Right hindlimb (tissue), 1 donor: ENCODE measurements at places on chromosomes 2 and 18.
A peak's percentile ranks its signal among the peaks of the same experiment; 100 is the strongest.

DNA sequence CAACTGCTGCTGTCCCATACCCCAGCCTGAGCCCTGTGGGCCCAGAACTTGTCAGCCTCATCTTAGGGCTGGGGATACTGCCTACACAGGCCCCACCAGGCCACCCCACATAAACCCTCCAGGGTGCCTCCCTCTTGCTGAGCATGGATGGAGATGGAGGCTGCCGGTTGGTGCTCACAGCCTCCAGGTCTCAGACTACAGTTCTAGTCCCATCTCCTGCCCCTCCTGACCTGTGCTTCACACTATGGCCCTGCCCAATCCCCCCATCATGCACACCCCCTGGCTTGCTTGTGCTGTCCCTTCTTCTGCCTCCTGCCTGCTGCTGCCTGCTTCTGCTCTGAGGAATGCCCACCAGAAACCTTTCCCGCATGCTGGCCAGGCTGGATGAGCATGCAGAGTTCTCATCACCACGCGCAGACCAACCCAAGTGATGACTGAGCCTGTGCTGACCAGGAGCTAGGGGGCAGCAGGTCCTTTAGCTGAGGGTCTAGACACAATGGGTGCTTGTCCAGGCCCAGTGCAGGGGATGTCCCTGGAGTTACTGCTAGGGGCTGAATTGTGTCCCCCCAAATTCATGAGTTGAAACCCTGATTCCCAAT is 138.4 kb upstream of the HS6ST1 start:
- peak; percentile 14 for DNase-seq

DNA sequence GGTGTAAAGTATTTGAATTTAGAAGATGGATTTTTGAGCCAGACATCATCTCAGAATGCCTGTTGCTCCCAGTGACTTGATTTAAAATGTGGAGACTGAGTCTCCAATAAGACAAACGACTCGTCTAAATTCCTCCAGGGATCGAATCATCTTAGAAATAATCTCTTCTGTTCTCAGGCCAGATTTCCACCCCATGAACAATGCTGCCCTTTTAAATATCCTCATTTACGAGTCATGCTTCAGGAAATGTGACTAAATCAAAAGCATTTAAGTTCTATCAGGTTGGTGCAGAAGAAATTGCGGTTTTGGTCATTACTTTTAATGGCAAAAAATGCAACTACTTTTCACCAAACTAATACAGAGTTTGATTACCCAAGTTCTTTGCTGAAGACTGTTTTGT is 684.6 kb upstream of the SOX11 start:
- DNase-seq, result no peak

DNA sequence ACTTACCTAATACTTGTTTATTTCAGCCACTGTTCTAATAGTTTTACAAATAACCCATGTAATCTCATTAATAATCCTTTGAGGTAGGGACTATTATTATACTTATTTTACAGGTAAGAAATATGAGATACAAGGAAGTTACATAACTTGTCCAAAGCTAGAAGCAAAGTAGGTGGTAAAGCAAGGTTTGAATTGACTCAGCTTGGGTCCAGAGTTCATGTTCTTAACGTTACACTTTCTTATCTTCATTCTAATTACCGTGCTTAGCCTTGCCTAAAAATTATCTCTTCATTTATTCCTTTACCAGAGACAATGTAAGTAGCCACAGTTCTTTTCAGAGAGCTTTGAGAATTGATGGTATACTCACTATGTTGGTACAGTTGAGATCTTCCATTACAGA is 743.6 kb downstream of the KCNJ3 start:
- no peak for DNase-seq

DNA sequence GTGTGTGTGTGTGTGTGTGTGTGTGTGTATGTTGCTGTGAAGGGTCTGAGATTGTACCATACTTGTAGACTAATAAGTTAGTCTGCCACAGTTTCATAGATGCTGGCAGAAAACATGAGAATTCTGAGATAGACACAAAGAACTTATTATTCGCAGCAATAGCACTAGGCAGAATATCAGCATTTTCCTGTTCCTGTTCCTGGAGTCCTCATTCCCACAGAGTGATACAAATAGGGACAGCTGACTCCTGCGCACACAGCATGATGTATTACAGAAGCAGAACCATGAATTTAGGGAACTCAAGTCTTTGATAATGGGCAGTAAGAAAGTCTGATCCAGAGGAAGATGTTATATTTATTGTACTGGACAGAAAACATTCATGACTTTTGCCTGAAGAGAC is 1466.3 kb downstream of the DPP10 start:
- no peak for DNase-seq

GRCh38 chr2:37215250-37215649 is 16.1 kb downstream of the CEBPZ start:
- DNase-seq, result no peak

GRCh38 chr18:23938901-23939341 is 75.6 kb upstream of the TTC39C start:
- no peak for DNase-seq

- DNase-seq, result no peak
Measured at GRCh38 chr2:61178603-61179545, 16.9 kb downstream of the C2orf74 start.

DNA sequence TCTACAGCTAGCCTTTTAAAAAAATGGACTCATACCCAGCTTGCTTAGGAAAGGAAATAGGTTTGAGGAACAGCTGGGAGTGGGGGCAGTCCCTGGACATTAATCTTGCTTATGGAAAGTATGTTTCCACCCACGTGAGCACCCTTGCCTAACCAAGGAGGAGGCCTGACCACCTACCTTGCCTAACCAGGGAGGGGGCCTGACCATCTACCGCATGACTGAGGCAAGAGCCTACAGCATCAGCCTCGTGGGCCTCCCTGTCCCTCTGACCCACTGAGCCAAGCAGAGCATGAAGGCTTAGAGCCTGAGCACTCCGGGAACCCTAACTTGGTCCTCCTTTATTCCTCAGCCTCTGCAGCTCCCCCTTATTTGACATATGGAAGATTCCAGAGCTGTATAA is 20.2 kb downstream of the PRKAG3 start:
- DNase-seq, result no peak

- no peak for DNase-seq
Measured at GRCh38 chr2:104929663-104930062, 75.7 kb downstream of the POU3F3 start.

DNA sequence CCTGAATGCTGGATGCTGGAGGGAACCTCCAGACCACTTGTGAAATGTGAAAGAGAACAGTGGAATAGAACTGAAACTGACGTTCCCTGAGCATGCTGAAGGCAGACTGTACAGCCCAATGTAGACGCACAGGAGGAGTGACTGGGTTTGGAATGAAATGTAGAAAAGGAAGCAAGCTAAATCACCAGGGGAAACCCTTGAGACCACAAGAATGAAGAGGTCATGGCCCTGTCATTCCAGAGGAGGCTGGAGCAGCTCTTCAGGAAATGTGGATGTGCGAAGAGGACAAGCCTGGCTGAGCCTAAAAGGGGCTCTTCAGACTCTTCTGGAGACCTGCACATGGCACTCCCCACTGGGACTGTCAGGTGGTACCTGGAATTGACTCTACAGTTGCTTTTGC is 118.5 kb upstream of the ALPP start:
- peak; percentile 49 for DNase-seq
